ENCODE measurements at places on chromosomes 6 and 20. TPM values are rescaled to one million over a fixed set of nuclear protein-coding genes. Genes with fewer than 3 reads are reported as not detected.

GRCh38 chr20:24584538-24585356 is 115.3 kb downstream of the SYNDIG1 start:
- H3K36me3 ChIP-seq: no peaks in the 10 kb centered on the region
- DNase-seq: no peak
- H3K27me3 ChIP-seq: no peaks in the 10 kb centered on the region
- H3K27ac ChIP-seq: no peak overlapping the region
- H3K4me1 ChIP-seq: no peaks in the 10 kb centered on the region

- DNase-seq: no peak
- H3K4me1 ChIP-seq: no peaks in the 10 kb centered on the region
- H3K36me3 ChIP-seq: no peaks in the 10 kb centered on the region
- H3K4me3 ChIP-seq: no peak overlapping the region
- H3K27ac ChIP-seq: no peak overlapping the region
Measured at GRCh38 chr6:165845493-165845892, 182.5 kb upstream of the PDE10A start.

GRCh38 chr20:44533928-44534327 is 12.1 kb upstream of the SERINC3 start:
- no peak overlapping the region for H3K27ac ChIP-seq
- no peaks in the 10 kb centered on the region for H3K27me3 ChIP-seq
- H3K36me3 ChIP-seq: no peaks in the 10 kb centered on the region

DNA sequence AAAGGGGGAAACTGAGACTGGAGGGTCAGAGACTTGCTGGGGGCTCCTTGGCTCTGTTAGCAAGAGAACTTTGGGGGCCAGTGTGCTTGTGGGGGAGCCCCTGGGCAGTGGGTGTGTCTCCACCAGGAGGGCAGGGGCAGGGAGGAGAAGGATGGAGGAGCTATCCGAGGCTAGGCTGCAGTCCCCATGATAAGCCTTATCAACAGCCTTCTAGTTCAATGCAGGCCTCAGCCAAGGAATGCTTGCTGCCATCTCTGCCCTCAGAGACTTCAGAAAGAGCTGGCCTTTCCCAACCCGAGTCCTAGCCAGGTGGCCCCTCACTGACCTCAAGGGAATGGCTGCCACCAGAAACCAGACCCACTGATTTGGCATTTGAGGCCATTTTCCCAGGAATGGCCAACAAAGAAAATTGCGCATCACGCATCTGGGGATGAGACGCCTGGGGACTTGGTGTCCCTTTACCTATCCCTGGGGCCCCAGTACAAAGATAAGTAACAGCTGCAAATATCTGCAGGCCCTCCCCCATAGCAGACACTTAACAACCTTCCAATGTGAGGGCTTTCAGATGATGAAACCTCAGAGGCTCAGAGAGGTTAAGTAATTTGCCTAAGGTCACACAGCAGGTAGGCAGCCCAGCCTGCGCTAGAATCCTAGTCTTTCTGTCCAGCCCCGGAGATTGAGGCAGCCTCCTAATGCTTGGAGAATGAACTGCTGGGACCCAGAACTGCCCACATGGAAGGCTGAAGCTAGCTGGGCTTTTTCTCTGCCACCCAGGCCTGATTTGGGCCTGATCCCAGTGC is 4.9 kb downstream of the TGM2 start:
- no peaks in the 10 kb centered on the region for H3K27me3 ChIP-seq
- no peaks in the 10 kb centered on the region for H3K4me1 ChIP-seq
- no peak overlapping the region for H3K4me3 ChIP-seq
- H3K27ac ChIP-seq: no peak overlapping the region
- no peaks in the 10 kb centered on the region for H3K36me3 ChIP-seq

- no peak overlapping the region for H3K27ac ChIP-seq
- H3K36me3 ChIP-seq: no peaks in the 10 kb centered on the region
- DNase-seq: no peak
- no peaks in the 10 kb centered on the region for H3K27me3 ChIP-seq
- H3K4me3 ChIP-seq: no peak overlapping the region
Measured at GRCh38 chr6:39430446-39430845, 107.9 kb upstream of the KCNK16 start.

GRCh38 chr6:109308018-109308492 is 74.2 kb downstream of the CD164 start:
- no peaks in the 10 kb centered on the region for H3K36me3 ChIP-seq
- DNase-seq: no peak
- H3K4me1 ChIP-seq: no peaks in the 10 kb centered on the region
- no peak overlapping the region for H3K4me3 ChIP-seq
- H3K27me3 ChIP-seq: no peaks in the 10 kb centered on the region
- H3K27ac ChIP-seq: no peak overlapping the region

- no peaks in the 10 kb centered on the region for H3K36me3 ChIP-seq
- no peak for DNase-seq
- H3K27me3 ChIP-seq: no peaks in the 10 kb centered on the region
- peak overlapping the region; percentile 2 for H3K4me3 ChIP-seq
- H3K4me1 ChIP-seq: peaks cover 30% of the 10 kb centered on the region
Measured at GRCh38 chr6:27839626-27840475, 72.3 kb downstream of the OR2B2 start.

DNA sequence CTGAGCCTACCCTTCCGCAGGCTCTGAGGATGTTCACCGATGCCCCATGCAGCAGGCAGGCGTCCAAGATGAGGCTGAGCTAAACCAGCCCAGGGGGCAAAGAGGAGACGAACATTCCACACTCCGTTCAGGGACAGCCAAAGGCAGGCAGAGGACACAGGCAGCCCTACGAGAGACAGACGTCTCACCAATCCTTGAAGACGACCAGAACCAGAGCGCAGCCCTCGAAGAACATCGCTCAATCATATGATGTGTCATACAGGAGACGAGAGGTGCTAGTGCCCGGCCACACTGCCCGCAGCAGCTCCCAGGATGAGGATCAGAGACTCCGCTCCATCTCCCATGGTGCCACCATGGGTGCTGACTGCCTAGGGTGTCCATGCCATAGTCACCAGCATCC is 35.6 kb upstream of the TMEM181 start:
- H3K27me3 ChIP-seq: no peaks in the 10 kb centered on the region
- DNase-seq: no peak
- no peaks in the 10 kb centered on the region for H3K4me1 ChIP-seq
- H3K27ac ChIP-seq: no peak overlapping the region

GRCh38 chr6:168469521-168469920 is 28.5 kb downstream of the SMOC2 start:
- H3K36me3 ChIP-seq: no peaks in the 10 kb centered on the region
- no peaks in the 10 kb centered on the region for H3K27me3 ChIP-seq
- no peak overlapping the region for H3K27ac ChIP-seq

Gene SIM1
- total RNA-seq: not detected

Gene CSNK2A1
- total RNA-seq: 87.8 TPM
